Muscle of leg (tissue), 16 donors: ENCODE measurements at places on chromosomes 12 and 14. TPM values are rescaled to one million over a fixed set of nuclear protein-coding genes. Genes with fewer than 3 reads are reported as not detected.

- H3K4me1 ChIP-seq = peaks cover 14% of the 10 kb centered on the region
- H3K36me3 ChIP-seq = peaks cover 7% of the 10 kb centered on the region
- DNase-seq = no peak
- no peaks in the 10 kb centered on the region for H3K27me3 ChIP-seq
- no peak overlapping the region for H3K4me3 ChIP-seq
These were observed 1.8 kb upstream of the DYRK2 start for GRCh38 chr12:67646775-67647174.

DNA sequence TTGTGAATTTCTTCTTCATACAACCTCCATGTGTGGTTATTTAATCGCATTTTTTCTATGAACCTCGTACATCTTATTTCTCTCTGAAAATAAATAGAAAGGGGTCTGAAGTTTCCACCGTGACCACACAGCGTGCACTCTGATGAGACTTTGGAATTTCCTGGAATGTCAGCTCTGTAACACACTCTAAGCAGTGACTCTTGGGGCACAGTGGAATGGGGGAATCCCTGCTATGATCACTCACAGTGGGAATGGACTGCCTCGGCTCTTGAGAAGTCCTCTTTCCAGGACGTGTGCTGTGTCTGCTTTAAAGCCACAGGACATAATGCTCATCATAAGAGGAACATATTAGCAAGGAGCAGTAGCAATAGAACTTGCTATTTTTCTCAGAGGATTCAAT, 416.2 kb downstream of the EGLN3 start:
- DNase-seq = peak; percentile 35
- H3K4me1 ChIP-seq = no peaks in the 10 kb centered on the region
- no peaks in the 10 kb centered on the region for H3K27me3 ChIP-seq

GRCh38 chr12:16348435-16349130, 1.1 kb downstream of the MGST1 start:
- H3K4me1 ChIP-seq = peaks cover 11% of the 10 kb centered on the region
- DNase-seq = no peak
- peak overlapping the region; percentile 53 for H3K4me3 ChIP-seq
- H3K36me3 ChIP-seq = no peaks in the 10 kb centered on the region
- no peak overlapping the region for H3K27ac ChIP-seq

DNA sequence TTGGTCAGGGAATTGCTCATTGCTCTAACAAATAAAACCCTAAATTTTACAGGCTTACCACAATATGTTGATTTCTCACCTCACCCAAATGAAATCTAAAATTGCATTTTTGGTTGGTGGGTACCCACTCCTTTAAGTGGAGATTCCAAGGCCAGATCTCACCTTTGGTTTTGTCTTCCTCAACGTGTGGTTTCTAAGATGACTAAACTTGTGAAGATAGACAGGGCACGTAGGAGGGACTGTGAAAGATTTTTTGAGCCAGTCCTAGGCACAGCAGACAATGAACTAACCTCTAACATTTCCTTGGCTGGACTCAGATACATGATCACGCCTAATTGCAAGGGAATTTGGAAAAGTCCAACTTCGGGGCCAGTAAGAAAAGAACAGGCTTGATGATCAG, 1003.9 kb downstream of the FLRT2 start:
- H3K4me3 ChIP-seq = no peak overlapping the region
- H3K4me1 ChIP-seq = no peaks in the 10 kb centered on the region
- no peaks in the 10 kb centered on the region for H3K36me3 ChIP-seq
- DNase-seq = no peak

DNA sequence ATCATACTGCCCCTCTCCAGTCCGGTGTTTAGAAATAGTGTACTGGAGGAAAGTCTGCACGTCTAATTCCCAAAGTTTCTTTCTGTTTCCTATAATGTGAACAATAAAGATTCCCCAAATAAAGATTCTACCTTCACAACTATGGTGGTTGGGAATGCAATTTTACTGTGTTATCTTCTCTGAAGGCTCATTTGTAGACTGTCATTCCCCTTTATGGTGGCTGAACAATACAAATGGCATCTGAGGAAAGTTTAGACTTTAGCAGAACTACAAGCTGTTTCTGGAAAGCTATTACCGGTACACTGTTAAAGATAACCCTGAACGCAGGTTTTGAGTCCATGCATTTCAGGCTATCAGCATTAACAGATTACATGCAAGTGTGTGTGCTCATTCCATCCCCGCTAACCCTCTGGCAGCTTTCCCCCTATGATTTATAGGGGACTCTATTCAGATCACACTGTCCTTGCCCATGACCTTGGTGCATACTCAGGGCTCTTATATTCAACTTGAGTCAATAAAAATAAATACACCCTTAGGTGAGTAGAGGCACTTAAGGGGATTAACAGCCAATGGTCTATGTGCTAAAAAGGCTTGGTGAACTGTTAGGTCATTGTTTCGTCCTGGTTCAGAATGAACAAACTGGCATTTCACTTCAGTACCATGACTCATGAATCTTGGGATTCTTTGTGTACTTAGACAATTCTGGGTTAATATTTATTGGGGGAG, 60.7 kb upstream of the PYGL start:
- no peak for DNase-seq
- no peaks in the 10 kb centered on the region for H3K36me3 ChIP-seq
- no peak overlapping the region for H3K4me3 ChIP-seq
- H3K27me3 ChIP-seq = no peaks in the 10 kb centered on the region
- peaks cover 12% of the 10 kb centered on the region for H3K4me1 ChIP-seq

- no peak overlapping the region for H3K4me3 ChIP-seq
- H3K27ac ChIP-seq = no peak overlapping the region
- H3K27me3 ChIP-seq = peaks cover 2% of the 10 kb centered on the region
- no peaks in the 10 kb centered on the region for H3K4me1 ChIP-seq
- H3K36me3 ChIP-seq = no peaks in the 10 kb centered on the region
These were observed 108.6 kb downstream of the PAH start for GRCh38 chr12:102808412-102808811.

- no peak for DNase-seq
- H3K27ac ChIP-seq = no peak overlapping the region
- H3K36me3 ChIP-seq = no peaks in the 10 kb centered on the region
- H3K4me3 ChIP-seq = no peak overlapping the region
- no peaks in the 10 kb centered on the region for H3K4me1 ChIP-seq
These were observed 119.1 kb downstream of the PTPN11 start for GRCh38 chr12:112537710-112538396.

DNA sequence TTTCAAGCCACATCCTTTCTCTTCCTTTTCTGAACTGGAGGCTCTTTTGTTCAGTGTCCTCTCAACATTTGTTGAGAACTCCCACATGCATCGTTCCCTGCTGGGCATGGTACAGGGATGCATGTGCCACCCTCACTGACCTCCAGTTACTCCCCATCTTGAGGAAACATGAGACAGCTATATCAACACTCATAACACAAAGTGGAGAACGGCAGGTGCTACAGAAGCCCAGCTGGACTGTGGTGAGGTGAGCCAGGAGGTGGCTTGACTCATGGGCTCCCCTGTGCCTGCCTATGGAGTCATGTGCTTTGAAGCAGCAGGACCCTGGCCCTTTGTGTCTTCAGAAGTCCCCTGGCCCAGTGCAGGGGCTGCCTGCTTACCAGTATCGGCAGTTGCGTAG, 9.7 kb downstream of the MYH6 start:
- no peaks in the 10 kb centered on the region for H3K36me3 ChIP-seq
- no peak overlapping the region for H3K4me3 ChIP-seq
- DNase-seq = no peak
- no peak overlapping the region for H3K27ac ChIP-seq

DNA sequence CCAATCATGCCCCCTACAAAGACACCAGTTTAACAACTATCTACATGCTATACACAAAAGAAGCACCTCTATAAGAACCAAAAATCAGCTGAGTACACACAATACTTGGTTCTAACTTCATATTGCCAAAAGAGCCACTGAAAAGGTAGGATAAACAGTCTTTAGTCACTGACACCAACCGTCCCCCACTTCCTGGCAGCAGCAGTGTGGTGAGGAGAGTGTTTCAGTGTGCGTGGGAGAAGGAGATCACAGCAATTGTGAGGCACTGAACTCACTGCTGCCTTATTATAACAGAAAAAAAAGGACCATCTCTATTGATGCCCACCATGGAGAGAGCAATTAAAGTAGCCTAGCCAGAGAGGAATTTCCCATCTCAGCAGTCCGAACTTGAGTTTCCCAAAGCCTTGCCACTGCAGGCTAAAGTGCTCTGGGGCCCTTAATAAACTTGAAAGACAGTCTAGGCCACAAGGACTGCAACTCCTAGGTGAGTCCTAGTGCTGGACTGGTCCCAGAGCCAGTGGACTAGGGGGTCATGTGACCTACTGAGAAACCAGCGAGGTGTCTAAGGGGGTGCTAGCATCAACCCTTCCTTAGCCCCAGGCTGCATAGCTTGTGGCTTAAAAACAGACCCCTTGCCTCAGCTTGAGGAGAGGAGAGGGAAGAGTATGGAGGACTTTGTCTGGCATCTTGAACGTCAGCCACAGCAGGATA, 37.1 kb upstream of the LMNTD1 start:
- DNase-seq = no peak
- H3K4me3 ChIP-seq = no peak overlapping the region

Gene MGP
- 500 TPM for total RNA-seq

Gene RHOF
- 3.3 TPM for total RNA-seq

Gene AMHR2
- not detected for total RNA-seq
